Smooth muscle cell of the pulmonary artery (primary cell): ENCODE measurements at places on chromosomes 4 and X. TPM values are rescaled to one million over a fixed set of nuclear protein-coding genes. Genes with fewer than 3 reads are reported as not detected.

NAAA gene
- total RNA-seq: 35.7 and 51.2 TPM in 2 replicates

CRMP1 gene
- total RNA-seq: under 0.01 TPM in 1 of 2 replicates, not detected in the other

FAT4 gene
- total RNA-seq: 25.0 and 39.0 TPM in 2 replicates

CLGN gene
- total RNA-seq: 0.07 and 4.3 TPM in 2 replicates

EGF gene
- total RNA-seq: 0.36 and 1.0 TPM in 2 replicates

CT45A10 gene
- total RNA-seq: not detected in 2 replicates

DNAAF6 gene
- not detected in 2 replicates for total RNA-seq

NAP1L3 gene
- 6.8 and 8.3 TPM in 2 replicates for total RNA-seq
